Nucleus accumbens (tissue), 56 donors: ENCODE measurements at places on chromosomes 5 and 9.

DNA sequence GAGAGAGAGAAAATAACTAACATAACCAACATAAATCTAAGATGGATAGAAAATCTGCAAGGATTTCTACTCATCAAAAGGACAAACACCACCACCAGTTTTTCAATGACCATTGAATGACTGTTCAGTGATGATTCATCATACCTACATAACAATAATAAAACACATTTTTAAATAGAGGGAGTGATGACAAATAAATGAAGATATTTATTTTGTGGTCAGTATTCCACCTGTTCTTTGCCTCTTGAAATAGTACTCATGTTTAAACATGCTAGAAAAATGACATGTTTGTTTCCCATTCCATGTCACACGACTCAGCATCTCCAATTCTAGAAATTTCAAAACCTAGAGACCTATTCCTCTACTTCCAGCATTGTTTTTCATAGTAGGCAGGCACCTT is 34.6 kb upstream of the ADAMTS16 start:
- DNase-seq, result no peak

GRCh38 chr5:101611039-101611438 is 685.0 kb downstream of the SLCO4C1 start:
- DNase-seq, result no peak

- no peak for DNase-seq
These were observed 111.3 kb downstream of the NUDT12 start for GRCh38 chr5:103451261-103451660.

- no peak for DNase-seq
These were observed 125.6 kb downstream of the LPAR1 start for GRCh38 chr9:110912419-110913291.

GRCh38 chr9:72188232-72188631 is 39.0 kb downstream of the GDA start:
- no peak for DNase-seq

DNA sequence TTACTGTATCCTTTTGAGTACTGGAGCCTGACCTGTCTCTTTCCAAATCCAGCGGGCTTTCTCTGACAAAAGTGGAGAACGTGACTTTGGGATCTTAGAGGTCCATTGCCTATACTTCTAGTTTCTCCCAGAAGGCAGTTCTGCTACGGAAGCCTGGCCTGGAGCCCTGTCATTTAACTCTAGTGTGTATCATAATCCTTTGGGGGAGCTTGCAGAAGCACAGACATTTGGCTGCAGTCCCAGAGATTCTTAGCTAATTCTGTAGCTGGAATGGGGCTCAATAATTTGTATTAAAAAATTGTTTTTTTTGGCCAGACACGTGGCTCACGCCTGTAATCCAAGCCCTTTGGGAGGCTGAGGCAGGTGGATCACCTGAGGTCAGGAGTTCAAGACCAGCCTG is 3.0 kb downstream of the HARS2 start:
- DNase-seq, result no peak

GRCh38 chr9:111586378-111586777 is 13.1 kb downstream of the PTGR1 start:
- no peak for DNase-seq

DNA sequence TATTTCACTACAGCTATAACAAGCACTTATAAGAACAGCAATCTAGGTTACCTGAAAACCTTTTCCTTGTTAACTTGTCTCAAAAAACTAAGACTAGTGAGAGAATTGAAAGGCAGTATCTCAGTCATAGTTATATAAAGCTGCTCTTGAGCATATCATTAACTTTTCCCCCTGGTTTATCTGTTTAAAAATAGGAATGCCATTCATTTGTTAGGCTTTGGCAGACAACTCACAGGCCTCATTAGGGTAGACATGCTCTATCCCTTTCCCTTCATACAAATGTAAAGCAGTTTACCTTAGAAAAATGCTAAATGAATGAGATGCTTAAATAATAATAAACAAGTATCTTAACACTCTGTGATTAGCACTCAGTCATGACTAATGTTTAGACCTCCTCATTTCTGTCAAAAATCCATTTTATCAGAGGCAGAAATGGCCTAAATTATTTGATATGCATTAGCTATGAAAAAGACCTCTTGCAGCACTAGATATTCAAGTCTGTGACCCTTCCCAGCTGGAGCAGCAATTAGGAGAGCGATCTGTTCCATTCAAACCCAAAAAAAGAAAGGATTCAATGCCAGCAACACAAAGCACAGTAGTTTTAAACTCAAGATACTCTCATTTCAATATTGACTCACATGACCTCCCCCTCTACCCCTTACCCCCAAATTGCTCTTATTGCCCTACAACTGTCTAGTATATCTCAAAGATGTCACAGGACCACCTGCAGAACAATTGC is 1578.8 kb upstream of the WWC1 start:
- no peak for DNase-seq

- no peak for DNase-seq
These were observed 75.1 kb upstream of the FER start for GRCh38 chr5:108672639-108673038.

GRCh38 chr9:99211746-99212145 is 10.0 kb downstream of the ALG2 start:
- DNase-seq, result no peak

DNA sequence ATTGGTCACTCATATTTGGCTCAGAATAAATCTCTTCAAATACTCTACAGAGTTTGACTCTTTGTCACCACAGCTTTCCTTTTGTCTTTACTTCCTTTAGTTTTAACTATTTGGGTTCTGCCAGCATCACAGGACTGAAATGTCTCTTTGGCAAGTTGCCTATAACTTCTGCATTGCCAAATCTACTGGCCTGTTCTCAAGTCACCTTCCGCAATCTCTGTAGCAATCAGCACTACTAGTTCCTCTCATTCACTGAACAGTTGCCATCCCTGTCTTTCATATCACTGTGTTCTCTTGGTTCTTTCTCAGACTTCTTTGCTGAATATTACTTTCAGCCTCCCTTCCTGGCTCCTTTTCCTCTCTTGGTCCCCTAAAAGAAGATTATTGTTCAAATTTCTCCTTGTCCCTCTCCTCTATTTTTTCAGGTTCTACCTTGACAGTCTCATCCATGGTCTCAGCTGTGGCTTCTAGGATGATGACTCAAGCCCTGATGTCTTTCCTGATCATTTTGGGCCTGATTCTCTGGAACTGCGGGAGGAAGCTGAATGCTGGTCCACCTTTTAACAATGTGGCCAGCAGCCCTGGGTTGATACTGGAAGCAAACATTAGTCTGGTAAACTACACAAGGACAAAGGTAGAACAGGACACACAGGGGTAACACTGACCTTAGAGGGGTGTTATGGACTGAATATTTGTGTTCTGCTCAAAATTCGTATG is 44.0 kb upstream of the LIFR start:
- no peak for DNase-seq

GRCh38 chr5:10642367-10642766 is 78.5 kb downstream of the ANKRD33B start:
- no peak for DNase-seq

DNA sequence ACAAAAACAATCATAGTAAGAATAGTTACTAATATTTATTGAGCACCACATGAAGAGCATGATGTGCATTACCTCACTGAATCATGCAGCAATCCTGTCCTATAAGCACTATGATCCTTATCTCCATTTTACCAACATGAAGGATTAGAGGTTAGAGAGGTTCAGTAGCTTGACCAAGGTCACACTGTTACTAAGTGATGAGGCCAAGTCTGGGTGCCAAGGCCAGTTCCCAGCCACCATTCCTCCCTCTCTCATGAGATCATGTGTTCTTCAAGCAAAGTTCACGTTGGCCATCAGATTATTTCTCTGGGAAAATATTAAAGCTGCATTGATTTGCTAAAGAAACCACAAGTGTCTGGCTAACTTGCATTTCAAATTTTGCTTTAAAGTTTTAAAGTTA is 31.0 kb downstream of the PDE8B start:
- DNase-seq, result no peak

- no peak for DNase-seq
These were observed 29.5 kb downstream of the CCNH start for GRCh38 chr5:87383216-87383615.

- no peak for DNase-seq
These were observed 25.3 kb upstream of the RNU6ATAC start for GRCh38 chr9:134189470-134190231.

- no peak for DNase-seq
These were observed 40.8 kb upstream of the LARP1 start for GRCh38 chr5:154714266-154714986.

GRCh38 chr9:19136129-19136528 is 8.8 kb upstream of the PLIN2 start:
- no peak for DNase-seq

DNA sequence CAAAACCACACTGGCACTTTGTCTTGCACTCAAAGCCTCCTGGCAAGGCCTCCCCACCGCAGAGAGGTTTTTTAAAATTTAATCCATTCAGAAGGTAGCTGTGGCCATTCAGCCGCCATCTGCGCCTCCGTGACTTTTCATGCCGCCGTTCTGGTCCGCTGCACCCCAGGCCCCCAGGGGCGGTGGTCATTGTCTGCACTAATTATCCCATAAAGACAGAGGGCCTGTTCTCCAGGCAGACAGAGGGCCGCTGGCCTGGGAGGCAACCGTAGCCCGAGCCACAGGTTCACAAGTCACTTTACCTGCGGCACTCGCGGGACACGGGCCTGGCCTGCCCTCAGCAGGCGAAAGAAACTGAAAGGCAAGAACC is 49.4 kb downstream of the EXD3 start:
- no peak for DNase-seq

DNA sequence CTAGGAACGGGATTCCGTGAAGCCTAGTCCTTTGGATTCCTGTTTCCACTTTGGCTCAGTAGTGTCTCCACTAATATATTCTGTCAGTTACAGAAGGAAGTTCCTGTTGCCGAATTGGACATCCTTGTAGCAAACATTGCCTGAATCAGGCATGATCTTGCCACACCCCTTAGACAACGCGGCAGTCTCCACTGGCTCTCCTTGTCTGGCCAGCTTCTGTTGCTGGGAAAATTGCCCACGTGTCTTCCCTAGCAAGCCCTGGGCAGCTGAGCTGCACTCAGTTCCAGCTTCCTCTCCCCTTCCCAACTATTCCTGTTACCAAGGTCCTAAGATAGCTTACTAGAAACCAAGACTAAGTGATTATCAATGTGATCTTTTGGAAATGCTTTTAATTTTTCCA is 316.6 kb upstream of the RIOK2 start:
- no peak for DNase-seq

DNA sequence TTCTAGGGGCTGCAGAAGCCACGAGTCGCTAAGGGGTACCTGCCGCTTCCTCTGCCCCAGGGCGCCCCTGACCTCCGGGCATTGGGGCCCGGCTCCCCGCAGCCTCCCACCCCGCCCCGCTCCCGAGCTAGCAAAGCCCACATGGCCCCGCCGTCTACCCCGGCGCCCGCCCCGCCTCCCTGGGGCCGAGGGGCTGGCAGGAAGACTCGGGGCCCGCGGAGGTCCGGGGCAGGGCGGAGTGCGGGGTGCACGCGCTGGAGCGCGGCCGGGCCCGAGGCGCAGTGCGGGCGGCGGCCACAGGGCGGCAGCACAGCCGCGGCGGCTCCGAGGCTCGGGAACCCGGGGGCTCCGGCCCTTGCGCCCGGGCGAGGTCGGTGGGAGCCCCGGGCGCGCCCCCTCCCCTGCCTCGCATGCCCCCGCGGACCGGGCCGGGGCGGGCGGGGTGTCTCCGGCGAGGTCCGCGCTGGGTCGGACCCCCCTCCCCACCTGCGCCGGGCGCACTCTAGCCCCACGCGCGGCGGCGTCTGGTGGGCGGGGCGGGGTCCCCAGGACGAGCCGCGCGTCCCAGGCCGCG is 6.7 kb downstream of the NRARP start:
- DNase-seq, result no peak

GRCh38 chr5:73922875-73923557 is 297.0 kb downstream of the ARHGEF28 start:
- no peak for DNase-seq

GRCh38 chr5:172858990-172859811 is 25.1 kb downstream of the ERGIC1 start:
- no peak for DNase-seq

DNA sequence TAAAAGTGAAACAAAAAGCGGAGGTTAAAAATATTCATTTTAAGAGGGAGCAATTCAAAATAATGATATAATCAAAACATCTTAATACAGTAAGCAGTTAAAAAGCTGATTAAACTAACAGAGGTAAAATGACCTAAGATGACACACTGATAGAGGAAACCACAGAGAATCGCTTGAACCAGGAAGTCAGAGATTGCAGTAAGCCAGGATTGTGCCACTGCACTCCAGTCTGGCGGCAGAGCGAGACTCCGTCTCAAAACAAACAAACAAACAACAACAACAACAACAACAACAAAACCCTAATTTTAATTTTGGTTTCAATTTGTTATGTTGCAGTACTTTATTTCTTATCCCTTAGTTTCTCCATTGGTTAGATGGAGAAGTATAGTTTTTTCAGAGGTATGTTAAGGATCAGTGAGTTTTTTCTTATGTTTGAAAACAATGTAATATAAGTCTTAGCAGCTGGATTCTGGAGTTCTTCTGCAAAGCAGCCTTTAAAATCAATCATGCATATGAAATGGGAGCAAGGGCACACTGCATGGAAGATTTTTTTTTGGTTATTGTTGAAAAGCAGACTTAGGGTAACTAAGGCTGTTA is 58.5 kb downstream of the MLANA start:
- DNase-seq, result no peak

- no peak for DNase-seq
These were observed 84.7 kb downstream of the CSNK1A1 start for GRCh38 chr5:149466457-149466972.

- no peak for DNase-seq
These were observed 74.5 kb upstream of the SLC25A51 start for GRCh38 chr9:37978481-37978864.

DNA sequence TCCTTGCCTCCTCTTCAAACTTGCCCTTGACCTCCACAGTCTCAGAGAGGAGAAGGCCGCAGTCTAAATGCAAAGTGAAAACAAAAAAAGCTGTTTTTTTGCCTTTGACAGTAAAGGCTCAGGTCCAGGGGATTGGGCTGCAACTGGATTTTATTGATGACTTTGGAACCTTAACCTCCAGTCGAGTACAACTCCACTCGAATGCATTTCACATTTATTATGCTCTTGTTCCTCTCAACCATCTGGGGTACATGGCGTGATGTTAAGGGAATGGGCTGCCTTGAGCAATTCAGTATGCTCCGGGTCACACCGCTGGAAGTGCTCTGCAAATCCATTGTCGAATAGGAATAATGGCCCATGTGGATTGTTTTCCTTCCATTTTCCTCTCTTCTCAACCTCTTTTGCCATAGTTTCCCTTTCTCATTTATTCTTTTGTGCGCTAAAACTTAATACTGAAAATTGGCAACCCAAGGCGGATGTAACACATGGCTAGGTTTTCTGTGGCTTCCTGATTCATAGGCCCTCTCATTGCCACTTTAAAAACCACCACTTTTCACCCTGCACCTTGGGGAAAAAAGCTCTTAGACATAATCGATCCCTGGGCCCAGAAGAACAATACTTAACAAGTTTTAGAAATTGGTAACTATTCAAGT is 34.3 kb downstream of the ITK start:
- DNase-seq, result no peak

GRCh38 chr9:92327283-92327850 is 1.6 kb downstream of the CENPP start:
- no peak for DNase-seq
